ENCODE measurements at places on chromosomes 13 and 19. TPM values are rescaled to one million over a fixed set of nuclear protein-coding genes. Genes with fewer than 3 reads are reported as not detected.

METTL21C gene
- not detected for total RNA-seq

IZUMO2 gene
- not detected for total RNA-seq

GRCh38 chr13:36108954-36109353 lies 22.2 kb downstream of the DCLK1 start:
- no peak overlapping the region for H3K4me3 ChIP-seq
- no peaks in the 10 kb centered on the region for H3K36me3 ChIP-seq
- H3K27ac ChIP-seq, result no peak overlapping the region
- H3K27me3 ChIP-seq, result no peaks in the 10 kb centered on the region

DNA sequence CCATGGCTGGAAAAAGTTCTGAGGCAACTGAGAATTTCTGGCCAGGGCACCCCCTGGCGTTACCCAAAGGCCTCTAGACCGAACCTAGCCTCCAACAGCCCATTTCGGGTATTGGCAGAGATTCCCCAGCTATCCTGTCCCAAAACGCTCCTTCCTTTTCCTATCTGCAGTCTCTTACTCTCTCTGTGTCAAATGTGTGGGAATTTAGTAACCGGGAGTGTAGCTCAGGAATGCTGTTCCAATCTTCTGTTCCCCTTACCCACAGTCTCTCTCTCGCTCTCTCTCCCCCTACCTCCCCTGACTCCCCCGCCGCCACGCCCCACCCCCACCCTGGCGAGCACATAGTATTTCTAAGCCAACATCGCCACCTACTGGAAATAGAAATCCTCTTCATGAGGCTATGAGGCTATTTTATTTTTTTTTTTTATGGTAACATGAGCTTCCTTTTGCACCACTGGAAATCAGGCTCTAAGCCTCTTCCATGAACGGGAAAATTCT lies 27.0 kb downstream of the OXGR1 start:
- no peak overlapping the region for H3K27ac ChIP-seq
- no peaks in the 10 kb centered on the region for H3K4me1 ChIP-seq
- DNase-seq, result no peak
- no peaks in the 10 kb centered on the region for H3K36me3 ChIP-seq

MADCAM1 gene
- total RNA-seq, result 0.70 TPM

DNA sequence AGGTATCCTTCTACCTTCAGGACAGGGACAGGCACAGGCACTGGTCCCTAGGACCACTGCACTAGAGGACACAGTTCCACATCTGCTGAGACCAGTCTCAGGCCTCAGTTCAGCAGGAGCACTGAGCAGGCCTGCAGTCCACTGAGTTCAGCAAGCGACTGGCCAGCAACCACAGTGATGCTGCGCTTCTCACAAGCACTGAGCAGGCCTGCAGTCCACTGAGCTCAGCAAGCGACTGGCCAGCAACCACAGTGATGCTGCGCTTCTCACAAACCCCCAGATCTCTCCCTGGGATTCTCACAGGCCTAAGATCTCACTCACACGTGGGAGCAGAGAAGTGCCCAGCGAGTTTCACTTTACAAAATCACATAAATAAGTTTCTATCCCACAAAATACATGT lies 140.6 kb downstream of the IRS2 start:
- no peak overlapping the region for H3K27ac ChIP-seq
- H3K27me3 ChIP-seq, result no peaks in the 10 kb centered on the region
- no peaks in the 10 kb centered on the region for H3K36me3 ChIP-seq
- no peak overlapping the region for H3K4me3 ChIP-seq
- H3K4me1 ChIP-seq, result no peaks in the 10 kb centered on the region
- no peak for DNase-seq
